ENCODE measurements at places on chromosomes 5 and 9.

DNA sequence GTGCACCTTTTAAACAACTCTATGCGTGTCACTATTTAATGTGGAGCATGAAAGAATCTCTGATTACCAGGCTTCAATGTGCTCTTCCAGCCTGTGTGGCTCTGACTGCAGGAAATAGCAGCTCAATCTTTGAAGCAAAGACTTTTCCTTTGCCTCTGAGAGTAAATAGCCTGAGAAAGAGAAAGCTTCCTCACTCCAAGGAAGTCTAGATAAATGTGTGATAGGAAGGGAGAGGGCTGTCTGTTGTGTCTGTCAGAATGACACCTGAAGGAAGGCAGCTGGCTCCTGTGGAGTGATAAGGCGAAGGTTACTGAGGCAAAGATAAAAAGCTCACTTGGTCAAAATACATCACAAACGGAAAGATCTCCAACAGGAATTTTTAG is 205.3 kb upstream of the HAPLN1 start:
- DNase-seq, result no peak

GRCh38 chr9:78028926-78029325 is 2.7 kb downstream of the GNAQ start:
- no peak for DNase-seq

GRCh38 chr9:135980926-135981630 is 19.9 kb upstream of the UBAC1 start:
- DNase-seq, result no peak

DNA sequence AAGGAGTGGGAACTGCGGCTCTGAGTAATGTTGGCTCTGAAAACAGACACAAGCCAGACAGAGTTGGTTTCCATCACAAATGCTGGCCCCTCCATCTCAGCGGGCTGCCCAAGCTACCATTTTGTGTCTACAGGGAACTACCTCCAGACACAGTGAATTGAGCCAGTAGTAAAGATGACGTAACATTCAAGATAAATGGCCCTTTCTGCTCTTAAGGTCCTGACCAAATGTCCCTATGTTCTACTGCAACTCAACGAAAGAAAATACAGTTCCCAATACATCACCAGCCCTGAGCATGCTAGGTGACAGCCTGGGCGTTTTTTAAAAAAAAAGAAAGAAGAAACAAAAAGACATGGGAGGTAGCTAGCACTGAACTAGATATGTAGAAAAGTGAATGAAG is 227.8 kb upstream of the RASEF start:
- DNase-seq, result no peak

DNA sequence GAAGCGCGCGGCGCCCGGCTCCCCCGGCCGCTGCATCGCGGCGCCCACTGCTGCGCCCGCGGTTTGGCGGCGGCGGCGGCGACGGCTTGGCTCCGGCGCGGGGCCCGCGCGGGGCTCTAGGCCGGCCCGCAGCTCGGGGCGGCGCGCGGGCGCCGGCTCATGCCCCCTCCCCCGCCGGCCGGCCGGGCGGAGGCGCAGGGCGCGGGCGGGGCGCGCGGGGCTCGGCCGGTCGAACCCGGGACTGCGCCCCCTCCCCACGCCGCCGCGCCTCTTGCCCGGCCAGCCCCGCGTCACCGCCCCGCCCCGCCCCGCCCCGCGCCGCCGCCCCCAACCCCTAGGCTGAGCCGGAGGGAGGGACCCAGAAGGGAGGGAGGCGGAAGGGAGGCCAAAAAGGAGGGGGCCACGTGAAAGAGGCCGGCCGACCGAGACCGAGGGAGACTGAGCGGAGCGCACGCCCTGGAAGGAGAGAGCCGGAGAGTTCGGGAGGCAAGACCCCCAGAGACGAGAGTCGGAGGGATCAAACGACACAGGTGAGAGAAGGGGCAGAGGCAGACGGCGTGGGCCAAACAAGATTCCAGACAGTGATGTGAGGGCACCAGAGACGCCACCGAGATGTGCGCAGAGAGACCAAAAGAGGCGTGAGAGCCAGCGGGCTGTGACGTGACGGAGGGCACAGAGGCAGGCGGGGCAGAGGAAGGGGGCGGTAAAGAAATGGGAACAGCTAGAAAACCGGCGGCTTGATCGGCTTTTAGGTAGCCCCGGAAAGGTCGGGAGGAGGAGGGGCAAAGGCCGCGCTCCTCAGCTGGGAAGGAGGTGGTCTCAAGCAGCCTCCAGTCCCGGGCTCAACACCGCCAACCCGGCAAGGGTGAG is at the start of gene BARX1:
TSS of gene BARX1 (minus strand) at position 245 of the 870 bp plus-strand sequence. CDS start at position 36, 209 bp downstream.
- DNase-seq, result no peak

DNA sequence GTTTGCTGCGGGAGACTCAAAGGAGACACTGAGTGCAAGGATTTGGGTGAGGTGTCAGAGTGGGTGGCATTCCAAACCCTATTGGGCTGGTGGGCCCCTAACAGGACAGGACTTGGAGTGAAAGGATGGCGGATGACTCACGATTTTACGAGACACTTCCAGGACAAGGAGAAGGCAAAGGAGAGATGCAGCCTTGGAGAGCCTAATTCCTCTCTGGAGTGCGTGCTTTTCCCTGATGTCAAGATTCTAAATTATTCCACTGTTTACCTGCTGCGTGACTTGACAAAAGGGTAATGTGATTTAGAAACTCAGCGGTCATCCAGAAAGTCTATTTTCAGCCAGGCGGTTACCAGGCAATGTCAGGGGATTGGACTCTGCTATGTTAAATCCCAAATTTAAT is 41.6 kb upstream of the CD180 start:
- peak; percentile 42 for DNase-seq

- DNase-seq, result no peak
Observed at GRCh38 chr9:115808695-115809094, 344.9 kb upstream of the PAPPA start.

- no peak for DNase-seq
Observed at GRCh38 chr5:141841378-141842180, 36.6 kb downstream of the PCDH1 start.

GRCh38 chr9:121556580-121556979 is 56.9 kb upstream of the GGTA1 start:
- peak; percentile 99 for DNase-seq

DNA sequence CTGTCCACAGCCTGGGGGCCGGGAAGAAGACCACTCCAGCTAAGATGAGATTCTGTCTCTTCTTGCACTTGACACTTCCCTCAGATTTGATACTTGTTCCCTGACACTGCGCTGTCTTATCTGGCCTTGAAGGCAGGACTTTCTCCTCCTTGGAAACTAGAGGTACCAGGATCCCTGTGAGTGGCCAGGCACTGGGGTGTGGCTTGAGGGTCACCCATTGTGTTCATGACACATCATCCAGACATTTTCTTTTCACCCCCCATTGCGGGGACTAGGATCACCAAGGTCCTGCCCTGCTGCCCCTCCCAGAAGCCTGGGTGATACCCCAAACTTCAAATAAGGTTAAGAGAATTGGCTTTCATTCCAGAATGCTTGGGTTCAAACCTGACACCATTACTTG is 103.3 kb downstream of the NDFIP1 start:
- DNase-seq, result no peak

GRCh38 chr9:20361229-20361628 is 261.1 kb downstream of the MLLT3 start:
- DNase-seq, result no peak

DNA sequence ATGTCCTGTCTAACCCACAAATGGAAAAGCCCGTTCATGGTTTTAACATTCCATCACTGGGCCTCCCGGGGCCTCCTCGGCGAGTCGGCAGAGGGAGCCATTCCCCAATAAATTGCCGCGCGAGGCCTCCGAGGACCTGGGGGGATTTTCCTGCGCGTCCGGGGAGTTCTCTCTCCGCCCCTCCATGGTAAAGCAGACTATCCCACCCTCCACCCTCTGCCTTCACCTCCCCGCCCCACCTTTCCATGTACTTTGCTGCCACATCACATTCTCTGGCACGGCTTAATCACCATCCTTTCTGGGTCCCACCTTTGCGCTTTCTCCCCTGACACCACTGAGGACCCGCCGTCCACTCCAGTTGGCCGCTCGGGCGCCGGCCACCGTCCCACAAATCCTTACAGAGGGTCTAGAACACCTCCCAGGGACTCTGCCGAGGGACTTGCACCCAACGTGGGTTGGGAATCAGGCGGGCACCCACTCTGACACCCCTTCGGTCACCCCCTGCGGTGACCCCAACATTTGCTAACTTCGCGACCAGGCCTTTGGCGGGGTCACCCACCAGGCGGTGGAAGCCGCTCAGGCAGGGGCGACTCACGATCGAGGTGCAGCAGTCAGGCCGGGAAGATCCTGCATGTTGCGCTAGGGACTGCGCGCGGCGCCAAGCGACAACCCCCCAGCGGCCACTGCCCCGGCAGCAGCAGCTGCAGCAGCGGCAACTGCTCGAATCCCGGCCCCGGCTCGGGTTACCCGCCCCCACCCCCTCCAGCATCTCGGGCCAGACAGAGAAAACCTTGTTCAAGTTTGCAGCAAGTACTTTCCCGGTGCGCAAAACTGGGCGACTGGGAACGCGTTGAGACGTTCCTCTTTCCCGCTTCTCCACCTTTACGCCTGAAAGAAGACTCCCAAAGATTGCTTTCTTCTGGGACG is at the start of gene MEGF10:
TSS of gene MEGF10 (plus strand) at position 778 of the 927 bp plus-strand sequence. CDS start 40,513 bp downstream, outside the sequence.
- peak; percentile 53 for DNase-seq

DNA sequence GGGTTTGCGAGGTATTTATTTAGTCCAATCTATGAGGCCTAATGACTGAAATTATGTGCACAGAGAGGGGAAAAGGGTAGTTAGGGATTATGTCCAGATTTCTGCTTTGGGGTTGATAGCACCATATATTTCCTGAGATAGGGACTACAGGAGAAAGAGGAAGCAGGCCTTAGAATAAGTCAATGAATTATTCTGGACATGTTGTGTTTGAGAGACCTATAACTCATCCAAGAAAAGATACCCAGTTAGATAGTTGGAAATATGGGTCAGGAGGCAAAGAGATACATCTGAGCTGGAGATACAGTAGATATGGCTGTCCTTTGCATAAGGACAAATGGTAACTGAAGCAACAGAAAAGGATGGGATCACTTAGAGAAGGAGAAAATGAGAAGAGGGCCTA is 53.1 kb downstream of the NR3C1 start:
- no peak for DNase-seq

DNA sequence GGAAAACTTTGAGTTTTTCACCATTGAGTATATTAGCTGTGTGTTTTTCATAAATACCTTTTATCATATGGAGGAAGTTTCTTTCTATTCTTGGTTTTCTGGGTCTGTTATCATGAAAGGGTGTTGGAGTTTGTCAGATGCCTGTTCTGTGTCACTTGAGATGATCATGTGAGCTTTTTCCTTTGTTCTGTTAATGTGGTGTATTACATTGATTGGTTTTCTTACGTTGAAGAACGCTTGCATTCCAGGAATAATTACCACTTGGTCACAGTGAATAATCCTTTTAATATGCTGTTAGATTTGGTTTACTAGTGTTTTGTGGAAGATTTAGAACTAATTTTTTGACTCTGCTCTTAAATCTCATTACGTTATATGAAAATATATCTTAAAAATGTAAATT is 7.8 kb downstream of the PLEKHG4B start:
- DNase-seq, result peak; percentile 20

- DNase-seq, result no peak
Observed at GRCh38 chr5:116153687-116154174, 68.9 kb downstream of the COMMD10 start.

GRCh38 chr9:108297073-108297472 is 558.7 kb downstream of the ACTL7B start:
- peak; percentile 91 for DNase-seq

DNA sequence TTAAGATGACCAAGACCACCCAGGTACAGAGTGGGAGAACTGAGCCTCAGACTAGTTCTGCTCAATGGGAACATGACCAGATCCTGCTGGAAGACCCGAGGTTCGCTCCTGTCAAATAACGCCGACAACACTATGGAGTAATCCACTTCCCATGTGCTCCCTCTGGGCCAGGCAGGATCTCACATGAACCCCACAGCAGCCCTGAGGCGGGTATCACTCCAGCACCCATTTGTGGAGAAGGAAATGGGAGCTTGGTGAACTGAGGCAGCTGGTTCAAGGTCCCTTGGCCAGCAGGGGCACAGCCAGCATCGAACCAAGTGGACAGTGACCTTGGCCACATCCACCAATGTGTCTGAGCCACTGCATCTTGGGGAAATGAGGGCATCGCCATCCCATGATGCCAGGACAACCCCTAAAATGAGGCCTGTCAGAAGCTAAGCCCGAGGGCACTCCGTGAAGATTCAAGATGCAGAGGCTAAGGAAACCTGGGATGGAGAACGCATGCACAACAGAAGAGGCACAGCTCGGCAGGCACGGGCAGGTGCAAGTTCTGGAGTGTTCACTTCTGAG is 8.5 kb downstream of the ANKS6 start:
- no peak for DNase-seq

- peak; percentile 96 for DNase-seq
Observed at GRCh38 chr5:177494346-177495195, 2.8 kb downstream of the PDLIM7 start.

GRCh38 chr5:169538944-169539343 is 44.6 kb upstream of the SPDL1 start:
- no peak for DNase-seq

- no peak for DNase-seq
Observed at GRCh38 chr5:87360132-87360531, 52.6 kb downstream of the CCNH start.

DNA sequence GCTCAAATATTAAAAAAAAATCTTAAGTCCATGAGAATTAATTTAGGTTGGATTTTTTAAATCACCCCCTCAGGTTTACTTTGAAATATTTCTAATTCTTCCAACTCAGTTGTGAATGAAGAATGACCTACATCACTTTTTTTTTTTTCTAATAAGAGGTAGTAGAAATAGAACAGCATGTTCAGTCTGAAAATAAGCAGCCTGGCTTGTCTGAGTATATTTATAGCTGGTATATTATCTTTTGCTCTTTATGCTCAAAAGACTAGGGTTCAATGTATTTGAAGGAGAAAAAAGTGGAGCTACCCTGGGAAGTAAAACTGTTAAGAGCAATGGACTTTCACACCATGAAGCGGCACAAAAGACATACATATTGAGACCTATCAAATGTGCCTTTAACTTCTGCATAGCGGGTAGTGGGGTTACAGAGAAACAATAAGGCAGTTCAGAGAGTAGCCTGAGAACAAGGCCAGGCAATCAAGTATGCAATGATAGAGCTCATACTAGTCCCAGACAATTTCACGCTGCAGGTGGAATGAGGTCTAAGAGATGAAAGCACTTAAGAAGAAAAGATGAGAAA is 175.4 kb upstream of the CDH12 start:
- no peak for DNase-seq

GRCh38 chr9:113649054-113649453 is 185.5 kb downstream of the RGS3 start:
- DNase-seq, result peak; percentile 62

- no peak for DNase-seq
Observed at GRCh38 chr5:35304291-35304690, 74.0 kb upstream of the PRLR start.

- no peak for DNase-seq
Observed at GRCh38 chr9:121756474-121757280, 105.2 kb downstream of the DAB2IP start.

DNA sequence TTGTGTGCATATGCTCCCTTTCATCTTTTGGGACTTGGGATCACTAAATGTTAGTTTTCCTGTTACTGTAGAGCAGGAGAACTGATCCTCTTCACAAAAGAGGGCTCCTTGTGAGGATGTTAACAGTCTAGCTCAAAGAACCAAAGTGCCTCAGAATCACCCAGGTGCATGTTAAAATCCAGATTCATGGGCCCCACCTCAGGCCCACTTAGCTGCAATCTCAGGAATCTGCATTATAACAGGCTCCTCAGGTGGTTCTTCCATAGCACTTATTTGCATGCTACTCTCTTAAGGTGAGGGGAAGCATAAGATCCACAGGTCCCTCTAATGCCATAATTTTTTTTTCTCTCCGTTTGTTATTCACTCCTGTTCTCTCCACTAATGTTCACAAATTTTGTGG is 14.8 kb upstream of the MEF2C start:
- DNase-seq, result no peak

- DNase-seq, result no peak
Observed at GRCh38 chr5:14082973-14083372, 60.2 kb upstream of the TRIO start.

GRCh38 chr5:127313847-127314473 is 23.4 kb downstream of the MEGF10 start:
- peak; percentile 36 for DNase-seq
